ENCODE measurements at places on chromosomes 1 and 21.
A peak's percentile ranks its signal among the peaks of the same experiment; 100 is the strongest.

DNA sequence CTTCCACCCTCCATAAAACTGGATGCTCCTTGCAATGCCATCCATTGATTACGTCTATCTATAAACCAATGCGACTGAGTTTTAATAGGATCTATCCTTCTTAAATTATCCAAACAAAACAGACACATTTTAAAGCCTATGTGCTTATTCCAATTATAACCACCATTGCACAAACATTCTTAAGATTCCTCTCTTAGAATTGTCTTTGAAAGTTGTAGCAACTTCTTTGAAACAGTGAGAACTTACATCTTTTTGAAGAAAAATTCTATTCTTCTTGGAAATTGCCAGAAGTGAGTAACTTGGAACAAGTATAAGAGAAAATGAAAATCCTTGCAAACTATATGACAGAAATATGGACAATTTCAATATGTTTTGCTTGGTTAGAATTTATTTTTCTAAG lies at the start of gene KRTAP26-1:
KRTAP26-1 (minus strand) TSS at position 101 of the 400 bp plus-strand sequence. CDS start 280 bp downstream, outside the sequence.
- no peak for DNase-seq

DNA sequence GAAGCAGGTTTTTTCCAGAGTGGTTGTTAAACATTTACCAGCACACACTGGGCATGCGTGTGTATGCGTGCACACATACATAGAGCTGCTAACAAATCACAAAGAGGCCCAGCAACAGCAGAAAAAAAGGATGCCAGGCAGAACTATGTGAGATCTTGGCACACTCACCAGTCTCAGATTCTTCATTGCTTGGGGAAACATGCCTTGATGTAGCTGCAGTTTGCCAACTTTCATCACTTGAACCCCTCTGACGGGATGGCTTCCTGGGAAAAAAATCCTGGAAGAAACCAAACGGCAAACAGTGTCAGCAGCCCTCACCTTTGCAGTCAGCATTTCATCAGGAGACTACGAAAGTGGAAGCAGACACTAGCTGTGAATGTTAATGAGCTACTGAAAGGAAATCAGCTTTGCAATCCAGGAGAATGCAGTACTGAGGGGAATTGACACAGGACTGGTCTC lies 609.1 kb downstream of the KIF26B start:
- no peak for DNase-seq

- DNase-seq: no peak
Observed at GRCh38 chr1:82152356-82153271, 351.9 kb downstream of the ADGRL2 start.

- no peak for DNase-seq
Observed at GRCh38 chr21:14864211-14865021, 200.4 kb downstream of the NRIP1 start.

DNA sequence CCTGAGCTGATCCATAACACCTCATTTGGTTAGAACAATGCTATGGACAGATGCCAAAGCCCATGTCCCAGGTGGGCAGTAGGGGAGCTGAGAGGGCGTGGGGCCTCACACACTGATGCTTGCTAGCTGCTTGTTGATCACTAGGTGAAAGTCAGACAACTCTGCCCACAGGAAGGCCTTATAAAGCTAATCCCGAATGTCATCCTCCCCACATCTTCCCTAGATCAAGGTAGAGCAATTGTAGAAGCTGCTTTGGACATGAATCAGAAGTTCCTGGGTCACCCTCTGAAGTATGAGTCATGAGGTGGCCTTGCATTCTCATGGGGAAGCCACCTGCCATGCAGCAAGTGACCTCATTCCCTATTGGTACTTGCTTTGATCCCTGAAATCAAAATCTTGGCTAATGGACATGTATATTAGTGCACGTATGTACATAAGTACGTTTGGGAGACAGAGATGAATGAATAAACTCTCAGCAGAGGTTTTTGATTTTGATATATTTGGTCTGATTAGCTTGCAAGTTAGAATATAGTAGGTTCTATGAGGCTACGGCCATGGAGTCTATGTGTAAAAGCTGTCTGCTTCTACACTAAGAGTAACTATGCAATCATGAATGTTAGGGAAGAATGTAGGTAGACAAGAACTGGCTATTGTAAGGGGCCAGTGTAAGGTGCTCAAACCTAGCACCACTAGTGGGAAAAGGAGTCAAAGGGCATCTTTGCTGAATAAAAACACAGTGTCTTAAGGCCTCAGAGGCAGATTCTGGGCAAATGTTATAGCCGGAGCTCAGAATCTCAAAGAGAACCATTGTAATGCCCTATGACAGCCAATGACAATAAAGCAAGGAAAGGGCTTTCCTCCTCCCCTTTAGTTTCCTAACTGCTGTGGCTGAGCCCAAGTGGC lies 52.6 kb downstream of the ABCA4 start:
- DNase-seq: peak; percentile 85

- DNase-seq: no peak
Observed at GRCh38 chr1:12163210-12163609, 3.6 kb upstream of the TNFRSF1B start.

- DNase-seq: no peak
Observed at GRCh38 chr1:39105061-39105840, 79.1 kb downstream of the NDUFS5 start.

DNA sequence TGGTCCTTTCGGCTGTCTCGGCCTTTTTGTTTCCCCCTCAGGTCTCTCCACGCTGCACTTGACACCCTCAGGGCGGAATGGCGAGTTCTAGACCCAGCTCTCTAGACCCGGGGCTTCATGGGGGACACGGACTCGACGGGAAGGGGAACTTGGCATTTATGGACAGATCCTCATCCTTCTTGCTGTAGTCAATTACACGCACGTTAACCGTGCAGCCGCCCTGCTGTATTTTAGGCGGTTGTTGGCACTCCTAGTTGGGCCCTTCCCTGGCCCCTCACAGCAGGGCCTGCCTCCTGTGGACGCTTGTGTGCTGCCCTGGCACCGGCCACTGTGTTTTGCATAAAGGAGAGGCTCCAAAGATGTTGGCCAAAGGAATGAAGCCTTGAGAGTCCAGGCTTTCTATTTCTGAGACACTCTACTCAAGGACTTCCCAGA lies 558 bp upstream of the BTG3 start:
- no peak for DNase-seq

- no peak for DNase-seq
Observed at GRCh38 chr21:44995343-44995941, 55.6 kb downstream of the SLX9 start.

GRCh38 chr1:228366866-228367741 lies 39.5 kb downstream of the TRIM11 start:
- DNase-seq: no peak

GRCh38 chr1:100502052-100502792 lies 35.7 kb upstream of the GPR88 start:
- no peak for DNase-seq

GRCh38 chr1:100217834-100218233 lies 31.8 kb downstream of the DBT start:
- no peak for DNase-seq

DNA sequence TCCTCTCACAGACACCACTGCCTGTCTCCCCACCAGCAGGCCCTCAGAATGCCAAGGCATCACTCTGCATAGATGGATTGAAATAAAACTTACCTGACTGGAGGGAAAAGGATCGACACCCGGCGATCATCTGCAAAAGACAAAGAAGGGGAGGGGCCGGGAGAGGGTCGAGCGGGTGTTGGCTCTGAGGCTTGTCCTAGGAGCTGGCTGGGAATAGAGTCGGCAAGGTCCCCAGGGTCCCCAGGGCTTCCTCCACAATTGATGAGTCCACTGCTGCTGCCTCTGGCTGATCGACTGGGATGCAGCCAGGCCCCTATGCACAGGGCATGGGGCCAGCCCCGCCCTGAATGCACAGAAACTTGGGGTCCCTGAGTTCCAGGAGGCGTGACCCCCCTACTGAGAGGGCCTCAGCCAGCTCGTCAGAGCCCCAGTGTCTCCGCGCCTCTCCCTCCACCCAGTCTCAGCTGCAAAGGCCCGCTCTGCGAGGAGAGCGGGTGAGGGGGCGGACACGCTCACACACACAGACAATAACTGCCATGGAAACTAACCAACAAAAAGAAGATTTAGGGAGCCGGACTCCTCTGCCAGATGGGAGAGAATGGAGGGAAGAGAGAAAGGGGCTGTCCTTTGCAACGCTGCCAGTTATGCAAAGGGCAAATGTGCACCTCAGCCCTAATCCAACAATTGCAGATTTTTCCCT lies at the start of gene KLHDC8A:
KLHDC8A (minus strand) TSS at position 483 of the 700 bp plus-strand sequence. CDS start 13,318 bp downstream, outside the sequence.
- DNase-seq: no peak

DNA sequence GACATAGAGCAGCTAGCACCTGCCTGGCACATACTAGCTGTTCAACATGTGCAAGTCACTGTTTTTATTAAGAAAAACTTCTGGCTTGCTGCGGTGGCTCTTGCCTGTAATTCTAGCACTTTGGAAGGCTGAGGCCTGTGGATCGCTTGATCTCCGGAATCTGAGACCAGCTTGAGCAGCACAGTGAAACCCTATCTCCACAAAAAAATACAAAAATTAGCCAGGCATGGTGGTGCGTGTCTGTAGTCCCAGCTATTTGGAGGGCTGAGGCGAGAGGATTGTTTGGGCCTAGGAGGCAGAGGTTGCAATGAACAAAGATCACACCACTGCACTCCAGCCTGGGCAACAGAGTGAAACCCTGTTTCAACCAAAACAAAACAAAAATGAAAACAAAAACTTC lies 27.7 kb upstream of the C8B start:
- DNase-seq: no peak

DNA sequence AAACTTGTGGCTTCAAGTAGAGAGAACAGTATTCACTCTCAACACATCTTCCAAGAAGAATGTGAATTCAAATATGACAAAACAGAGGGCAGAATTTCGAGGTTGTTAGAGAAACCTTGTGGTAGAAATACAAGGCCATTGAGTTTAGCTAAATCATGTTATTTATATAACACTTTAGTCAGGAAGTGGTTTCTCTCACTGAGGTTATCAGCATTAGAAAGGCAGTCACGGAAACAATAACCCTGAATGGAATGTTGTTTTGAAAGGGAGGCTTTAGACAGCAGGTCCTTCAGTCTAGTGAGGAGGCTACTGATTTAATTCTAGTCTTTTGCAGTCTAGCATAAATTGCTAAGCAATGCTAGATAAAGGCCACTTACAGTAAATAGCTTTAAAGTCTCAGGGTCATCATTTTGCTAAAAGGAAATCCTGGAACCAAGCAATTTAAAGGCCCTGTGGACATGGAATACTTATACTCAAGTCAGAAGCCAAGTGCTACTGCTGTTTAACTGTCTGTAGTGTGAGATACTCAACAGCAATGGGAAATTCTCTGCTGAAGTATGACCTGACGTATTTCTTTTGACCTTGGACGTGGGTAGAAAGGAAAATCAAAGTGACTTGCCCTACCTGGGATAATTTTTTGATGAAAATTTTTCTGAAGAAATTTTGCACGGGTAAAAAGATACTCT lies 89.0 kb upstream of the CHODL start:
- no peak for DNase-seq

GRCh38 chr1:36884029-36884701 lies 150.2 kb downstream of the GRIK3 start:
- no peak for DNase-seq

- DNase-seq: no peak
Observed at GRCh38 chr21:25965951-25966707, 204.4 kb downstream of the APP start.

DNA sequence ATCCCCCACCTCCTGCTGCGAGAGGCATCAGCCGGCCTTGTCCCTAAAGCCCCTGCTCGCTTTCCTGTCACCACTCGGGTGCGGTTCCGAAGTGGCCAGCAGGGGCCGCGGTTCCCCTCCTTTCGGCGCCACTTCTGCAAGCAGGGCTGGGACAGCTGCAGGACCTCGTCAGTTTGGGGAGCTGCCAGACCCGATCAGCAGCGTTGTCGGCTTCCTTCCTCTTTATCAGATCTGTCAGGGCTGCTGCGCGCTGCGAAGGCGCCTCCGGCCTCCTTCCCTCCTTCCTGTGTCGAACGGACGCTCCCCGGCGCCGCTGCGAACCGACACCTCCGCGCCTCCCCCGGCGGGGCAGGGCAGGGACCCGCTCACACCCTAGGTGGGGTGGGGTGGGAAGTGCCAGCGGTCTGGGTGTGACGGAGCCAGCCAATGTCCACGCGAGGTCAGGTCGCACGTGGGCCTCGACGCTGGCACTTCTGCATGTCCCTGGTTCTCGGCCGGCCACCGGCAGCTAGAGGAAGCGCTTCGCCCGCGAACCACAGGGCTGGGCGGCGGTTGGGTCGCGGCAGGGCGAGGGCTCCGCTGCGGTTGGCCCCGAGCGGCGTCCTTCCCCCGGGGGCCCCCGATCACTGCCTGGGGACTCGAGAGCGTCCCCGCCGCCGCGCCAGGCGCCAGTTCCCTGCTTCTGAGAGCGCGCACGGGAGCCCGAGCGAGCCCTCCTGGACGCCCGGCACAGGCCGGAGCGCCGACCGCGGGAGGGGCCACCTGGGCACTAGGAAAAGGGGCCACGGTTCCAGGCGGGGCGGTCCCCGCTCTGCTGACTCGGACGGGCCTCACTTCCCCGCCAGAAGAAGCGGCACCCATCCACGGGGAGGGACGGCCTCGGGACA lies 81.8 kb downstream of the RUNX3 start:
- DNase-seq: peak; percentile 66

- no peak for DNase-seq
Observed at GRCh38 chr1:219171192-219171935, 2.3 kb upstream of the LYPLAL1 start.

GRCh38 chr1:87226341-87226760 lies 102.3 kb upstream of the LMO4 start:
- DNase-seq: peak; percentile 45

DNA sequence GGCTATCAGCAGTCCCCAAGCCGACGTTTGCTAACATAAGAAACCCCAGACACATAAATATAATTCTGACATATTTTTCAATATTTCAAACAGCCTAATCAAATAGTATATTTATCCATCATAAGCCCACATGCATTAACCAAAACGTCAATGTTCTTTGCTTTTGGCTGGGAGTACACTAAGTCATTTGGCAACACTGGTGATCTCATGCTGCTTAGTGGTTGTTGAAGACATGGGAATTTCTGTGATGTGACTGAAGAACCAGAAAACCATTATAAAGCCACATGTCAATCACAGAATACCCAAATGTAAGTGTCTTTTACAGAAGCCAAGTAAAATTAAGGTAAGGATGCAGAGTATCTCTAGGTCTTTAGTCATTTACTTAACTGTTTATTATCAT lies 57.6 kb downstream of the PLPPR5 start:
- no peak for DNase-seq

GRCh38 chr1:44170281-44170823 lies 28.9 kb upstream of the KLF18 start:
- DNase-seq: no peak

DNA sequence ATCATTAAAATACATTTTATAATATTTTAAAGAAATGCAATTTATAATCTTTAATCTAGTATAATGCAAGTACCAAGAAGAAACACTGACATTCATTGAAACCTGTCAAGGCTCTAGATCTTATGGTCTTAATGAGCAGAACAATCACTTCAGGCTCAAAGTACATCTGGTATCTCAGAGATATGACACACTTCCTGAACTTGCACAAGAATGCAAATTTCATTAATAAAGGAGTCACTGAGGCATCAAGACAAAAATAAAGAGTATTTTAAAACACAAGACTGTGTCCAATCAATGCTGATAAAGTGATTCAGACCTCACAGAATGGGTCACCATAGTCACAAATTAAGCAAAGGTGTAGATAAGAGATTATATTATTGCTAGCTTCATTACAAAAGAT lies 178.1 kb downstream of the AK5 start:
- DNase-seq: no peak

Data from Panc1 (cell line).